ENCODE measurements at places on chromosomes 3 and 15. TPM values are rescaled to one million over a fixed set of nuclear protein-coding genes. Genes with fewer than 3 reads are reported as not detected.

PPIB gene
- 156 TPM for total RNA-seq

P3H2 gene
- not detected for total RNA-seq

GOLGA6A gene
- total RNA-seq: not detected

AQP9 gene
- not detected for total RNA-seq

Measured in CD8-positive, alpha-beta T cell (primary cell).